ENCODE measurements at places on chromosomes 5 and 9.

GRCh38 chr9:20744036-20744630, 60.1 kb downstream of the FOCAD start:
- DNase-seq = no peak

DNA sequence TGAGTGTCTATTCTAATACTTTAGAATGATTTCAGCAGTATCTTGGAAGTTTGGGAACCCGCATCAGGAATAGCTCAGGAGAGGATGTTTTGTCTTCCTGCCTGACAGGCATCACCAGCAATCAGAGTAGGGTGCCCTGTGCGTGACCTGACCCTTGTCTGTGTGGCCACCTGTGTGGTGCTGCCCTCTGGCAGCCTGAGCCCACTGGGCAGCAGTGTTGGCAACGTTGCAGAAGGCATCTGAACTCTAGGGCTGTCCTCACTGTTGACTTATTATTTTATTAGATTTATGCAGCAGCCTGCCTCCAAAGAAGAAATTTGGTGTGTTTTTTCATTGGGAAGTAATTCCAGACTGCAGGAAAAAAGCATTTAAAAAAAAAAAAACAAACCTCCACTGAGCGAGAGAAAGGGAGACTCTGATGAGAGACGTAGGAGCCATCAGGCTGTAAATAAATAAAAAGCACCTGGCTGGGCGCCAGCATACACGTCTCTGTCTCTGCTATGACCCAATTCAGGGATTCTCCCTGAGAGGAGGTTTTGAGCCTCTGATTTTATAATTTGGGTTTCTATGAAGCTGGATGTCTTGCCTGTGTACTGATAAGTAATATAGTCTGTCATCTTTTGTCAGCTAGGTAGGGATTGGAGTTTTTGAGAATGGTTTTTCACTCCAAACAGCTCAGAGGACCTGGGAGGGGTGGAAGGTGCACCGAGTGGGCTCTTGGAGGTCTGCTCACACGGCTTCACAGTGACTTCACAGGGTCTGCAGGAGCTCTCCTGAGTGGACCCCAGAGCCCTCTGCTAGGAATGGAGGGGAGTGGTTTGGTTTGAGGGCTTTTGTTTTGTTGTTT, 49.0 kb downstream of the FAM78A start:
- no peak for DNase-seq

DNA sequence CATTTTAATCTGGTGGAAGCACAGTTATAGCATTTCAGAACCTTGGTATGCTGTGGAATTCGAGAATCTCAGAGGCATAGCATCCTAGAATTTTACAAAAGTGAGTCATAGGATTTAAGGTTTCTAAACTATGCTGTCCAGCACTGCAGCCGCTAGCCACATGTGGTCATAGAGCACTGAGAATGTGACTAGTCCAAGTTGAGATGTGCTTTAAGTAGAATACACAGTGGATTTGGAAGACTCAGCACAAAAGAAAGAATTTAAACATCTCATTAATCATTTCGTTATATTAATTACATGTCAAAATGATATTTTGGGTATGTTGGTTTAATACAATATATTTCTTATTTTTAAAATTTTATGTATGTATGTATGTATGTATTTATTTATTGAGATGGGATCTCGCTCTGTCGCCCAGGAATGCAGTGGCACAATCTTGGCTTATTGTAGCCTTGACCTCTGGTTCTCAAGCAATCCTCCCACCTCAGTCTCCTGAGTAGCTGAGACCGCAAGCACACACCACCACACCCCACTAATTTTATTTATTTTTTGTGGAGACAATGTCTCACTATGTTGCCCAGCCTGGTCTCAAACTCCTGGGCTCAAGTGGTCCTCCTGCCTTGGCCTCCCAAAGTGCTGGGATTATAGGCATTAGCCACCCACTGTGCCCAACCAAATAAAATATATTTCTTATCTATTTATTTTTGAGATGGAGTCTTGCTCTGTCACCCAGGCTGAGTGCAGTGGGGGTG, 20.4 kb upstream of the RPS14 start:
- DNase-seq = no peak

DNA sequence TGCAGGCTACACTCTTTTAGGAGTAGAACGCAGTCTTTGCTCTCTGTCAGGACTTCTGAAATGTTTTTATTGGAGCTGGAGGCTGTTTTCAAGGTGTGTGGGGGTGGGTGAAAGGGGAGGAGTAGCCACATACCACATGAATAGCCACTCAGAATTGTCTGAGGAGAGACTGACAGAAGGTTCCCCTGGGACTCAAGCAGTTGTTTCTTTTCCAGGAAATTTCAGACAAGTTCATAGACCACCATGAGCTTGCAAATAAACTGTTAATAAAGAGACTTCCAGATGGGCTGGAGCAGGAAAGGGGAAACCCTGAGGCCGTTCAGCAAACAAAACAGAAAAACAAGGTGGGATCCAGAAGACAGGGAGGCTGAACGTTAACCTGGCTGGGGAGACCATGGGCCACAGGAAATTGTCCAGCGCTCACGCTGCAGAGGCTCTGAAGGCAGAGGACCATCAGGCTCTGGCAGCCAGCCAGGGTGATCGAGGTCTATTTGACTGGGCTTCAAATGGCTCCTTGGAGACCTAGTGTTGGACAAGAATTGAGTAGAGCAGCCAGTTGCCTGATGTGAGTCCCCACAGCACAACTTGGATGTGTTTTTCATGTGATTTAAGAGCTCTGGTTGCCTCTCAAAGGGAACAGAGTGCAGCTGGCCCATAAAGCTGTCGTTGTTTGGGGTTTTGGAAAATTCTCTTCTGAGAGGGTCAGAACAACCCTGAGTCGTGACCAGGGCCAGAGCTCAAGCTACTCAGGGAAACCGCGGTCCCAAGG, 159.2 kb upstream of the RAI14 start:
- DNase-seq = no peak

GRCh38 chr5:125044491-125045282, 298.2 kb upstream of the ZNF608 start:
- no peak for DNase-seq

DNA sequence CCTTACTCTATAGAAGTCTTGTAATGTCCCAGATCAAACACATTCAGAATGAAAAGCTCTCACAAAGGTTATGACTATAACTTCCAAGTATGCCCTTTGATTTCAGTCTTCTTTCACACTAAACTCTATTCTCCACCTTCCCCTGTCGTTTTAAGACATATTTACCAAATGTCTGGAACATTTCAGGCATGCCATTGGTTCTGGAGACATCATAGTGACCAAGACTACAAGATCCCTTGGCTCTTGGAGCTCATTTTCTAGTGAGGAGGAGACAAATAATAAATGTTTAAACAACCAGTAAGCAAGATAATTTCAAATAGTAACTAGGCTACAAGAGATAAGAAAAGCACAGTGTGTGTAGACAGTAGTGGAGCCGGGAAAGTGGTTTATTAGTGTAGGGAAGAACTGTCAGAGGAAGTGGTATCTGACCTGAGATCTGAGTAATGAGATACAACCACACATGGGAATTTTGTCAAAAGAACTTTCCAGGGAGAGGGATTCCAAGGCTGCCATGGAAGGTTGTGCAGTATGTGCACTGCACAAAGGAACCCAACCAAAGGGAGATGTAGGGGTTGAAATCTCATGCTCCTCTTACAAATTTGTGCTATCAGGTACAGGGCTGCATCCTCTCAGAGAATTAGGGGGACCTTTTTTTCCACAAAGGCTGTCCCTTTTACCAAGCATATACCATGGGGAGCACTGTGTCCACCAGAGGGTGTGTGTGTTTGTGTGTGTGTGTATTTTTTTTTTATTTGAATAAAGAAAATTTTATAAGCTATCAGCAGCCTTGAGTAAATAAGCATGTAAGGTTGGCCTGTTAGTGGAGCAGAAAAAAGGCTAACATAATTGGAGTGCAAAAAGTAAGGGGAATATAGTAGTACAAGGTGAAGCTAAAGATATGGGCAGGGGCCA, 1279.1 kb upstream of the WWC1 start:
- DNase-seq = no peak

DNA sequence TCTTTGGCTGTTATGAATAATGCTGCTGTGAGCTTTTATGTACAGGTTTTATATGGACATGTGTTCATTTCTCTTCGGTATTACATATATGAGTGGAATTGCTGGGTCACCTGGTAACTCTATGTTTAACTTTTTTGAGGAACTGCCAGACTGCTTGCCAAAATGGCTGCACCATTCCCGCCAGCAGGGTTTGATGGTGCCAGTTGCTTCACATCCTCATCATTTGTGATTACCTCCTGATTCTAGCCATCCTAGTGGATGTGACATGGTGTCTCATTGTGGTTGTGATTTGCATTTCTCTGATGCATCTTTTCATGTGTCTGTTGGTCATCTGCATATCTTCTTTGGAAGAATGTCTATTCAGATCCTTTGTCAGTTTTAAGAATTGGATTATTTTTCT, 10.7 kb downstream of the NANS start:
- no peak for DNase-seq

GRCh38 chr5:145859897-145860296, 12.9 kb downstream of the GRXCR2 start:
- no peak for DNase-seq

Measured in stimulated activated CD8-positive, alpha-beta memory T cell treated with anti-CD3 and anti-CD28 coated beads, Interleukin-15, amount 100 ng/mL, for 4 hours (primary cell).